ENCODE measurements at places on chromosomes 2 and 18.

- no peak for DNase-seq
Observed at GRCh38 chr2:45207101-45207500, 197.8 kb upstream of the SIX2 start.

GRCh38 chr2:234027641-234028040 lies 22.9 kb upstream of the SPP2 start:
- no peak for DNase-seq

DNA sequence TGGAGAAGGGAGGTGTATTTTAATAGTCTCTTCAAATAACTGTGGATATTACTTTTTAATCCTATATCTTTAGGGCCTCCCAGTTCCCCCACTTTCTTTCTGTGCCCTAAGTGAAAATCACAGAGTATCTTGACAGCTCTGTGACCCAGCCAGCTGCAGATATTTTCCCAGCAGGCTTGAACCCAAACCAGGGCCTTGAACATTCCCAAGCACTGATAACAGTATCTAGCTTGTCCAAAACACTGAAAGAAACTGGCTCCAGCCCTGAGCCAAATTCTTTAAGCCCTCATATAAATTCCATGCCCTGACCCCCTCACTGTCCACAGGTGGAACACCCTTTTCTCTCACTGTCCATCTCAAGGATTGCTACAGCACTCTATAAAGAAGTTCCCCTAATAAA lies 388.1 kb upstream of the CHAC2 start:
- DNase-seq, result no peak

GRCh38 chr2:28267282-28267681 lies 125.4 kb upstream of the FOSL2 start:
- DNase-seq, result no peak
